Activated CD4-positive, alpha-beta T cell treated with anti-CD3 and anti-CD28 coated beads for 4 hours (primary cell): ENCODE measurements at places on chromosomes 12 and 14.

- DNase-seq, result no peak
Observed at GRCh38 chr14:75523771-75524171, 1.5 kb downstream of the BATF start.

- DNase-seq, result no peak
Observed at GRCh38 chr12:73598626-73599025, 939.0 kb upstream of the ATXN7L3B start.

DNA sequence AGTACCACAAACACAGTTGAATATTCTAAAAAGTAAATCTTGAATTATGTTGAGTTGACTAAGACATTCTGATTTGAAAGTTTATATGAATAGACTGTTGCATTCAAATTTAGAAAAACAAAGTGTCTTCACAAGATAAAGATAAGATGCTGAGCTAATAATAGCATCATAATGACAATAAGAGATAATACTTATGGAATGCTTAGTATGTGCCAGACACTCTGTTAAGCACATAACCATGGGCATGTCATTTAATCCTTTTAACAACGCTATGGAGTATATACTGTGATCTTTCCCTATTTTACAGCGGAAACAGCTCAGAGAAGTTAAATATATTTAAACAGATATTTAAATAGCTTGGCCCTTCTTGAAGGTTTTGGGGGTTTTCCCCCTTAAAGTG lies 163.4 kb downstream of the SRGAP1 start:
- DNase-seq, result no peak

DNA sequence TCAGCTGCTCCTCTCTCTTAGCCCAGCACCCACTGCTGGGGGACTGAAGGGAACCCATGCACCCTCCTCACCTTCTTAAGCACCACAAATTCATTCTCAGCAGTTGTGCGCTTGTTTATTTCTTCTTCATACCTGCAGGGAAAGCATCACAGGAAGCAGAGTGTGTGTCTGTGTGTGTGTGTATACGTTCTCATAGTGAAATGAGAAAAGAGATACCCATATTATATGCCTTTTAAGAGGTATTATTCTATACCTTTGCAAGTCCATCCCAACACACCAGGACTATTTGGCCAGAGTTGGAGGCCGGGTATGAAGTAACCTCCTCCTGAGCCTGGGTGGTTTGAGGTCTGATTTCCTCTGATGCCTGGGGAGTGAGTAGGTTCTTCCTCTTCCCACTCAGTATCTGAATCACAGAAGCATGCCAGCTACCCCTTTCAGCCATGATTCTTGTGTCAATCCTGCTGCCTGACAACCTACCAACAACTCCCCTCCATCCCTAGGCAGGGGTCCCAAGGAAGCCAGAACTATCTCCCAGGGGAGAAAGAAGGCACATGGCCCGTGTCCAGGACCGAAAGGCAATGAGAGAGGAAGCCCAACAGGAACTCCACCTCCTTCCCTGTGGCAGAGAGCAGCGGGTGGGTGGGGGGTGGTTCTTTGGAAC lies 3.0 kb downstream of the KRT73 start:
- peak; percentile 33 for DNase-seq

GRCh38 chr14:32007755-32008362 lies 69.2 kb upstream of the ARHGAP5 start:
- DNase-seq, result no peak
